ENCODE measurements at places on chromosomes 16 and 17. TPM values are rescaled to one million over a fixed set of nuclear protein-coding genes. Genes with fewer than 3 reads are reported as not detected.
A peak's percentile ranks its signal among the peaks of the same experiment; 100 is the strongest.

- no peak for ATAC-seq
Observed at GRCh38 chr16:11093572-11094074, 149.3 kb downstream of the CLEC16A start.

- no peak for ATAC-seq
Observed at GRCh38 chr16:85164838-85165516, 52.7 kb upstream of the CIBAR2 start.

GRCh38 chr17:42422412-42422957, 571 bp downstream of the CAVIN1 start:
- ATAC-seq: peak; percentile 70

DNA sequence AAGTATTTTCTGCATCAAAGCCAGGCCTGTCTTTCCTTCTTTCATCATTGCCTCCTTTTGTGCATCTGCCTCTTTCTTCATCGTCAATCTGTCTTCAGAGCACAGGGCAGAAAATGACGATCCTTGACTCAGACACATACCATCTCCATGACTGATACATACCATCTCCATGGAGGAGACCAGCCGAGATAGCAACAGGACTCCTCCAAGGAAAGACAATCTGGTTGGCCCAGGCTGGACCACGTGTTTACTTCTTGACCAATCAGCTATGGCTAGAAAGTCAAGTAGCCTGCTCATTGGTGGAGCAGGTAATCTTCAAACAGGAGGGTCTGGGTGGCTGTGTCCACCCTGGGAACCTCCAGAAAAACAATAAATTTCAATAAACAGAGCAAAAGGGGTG, 164.6 kb downstream of the CPPED1 start:
- ATAC-seq: no peak

- ATAC-seq: no peak
Observed at GRCh38 chr17:37859451-37859850, 64.8 kb upstream of the TBC1D3K start.

DNA sequence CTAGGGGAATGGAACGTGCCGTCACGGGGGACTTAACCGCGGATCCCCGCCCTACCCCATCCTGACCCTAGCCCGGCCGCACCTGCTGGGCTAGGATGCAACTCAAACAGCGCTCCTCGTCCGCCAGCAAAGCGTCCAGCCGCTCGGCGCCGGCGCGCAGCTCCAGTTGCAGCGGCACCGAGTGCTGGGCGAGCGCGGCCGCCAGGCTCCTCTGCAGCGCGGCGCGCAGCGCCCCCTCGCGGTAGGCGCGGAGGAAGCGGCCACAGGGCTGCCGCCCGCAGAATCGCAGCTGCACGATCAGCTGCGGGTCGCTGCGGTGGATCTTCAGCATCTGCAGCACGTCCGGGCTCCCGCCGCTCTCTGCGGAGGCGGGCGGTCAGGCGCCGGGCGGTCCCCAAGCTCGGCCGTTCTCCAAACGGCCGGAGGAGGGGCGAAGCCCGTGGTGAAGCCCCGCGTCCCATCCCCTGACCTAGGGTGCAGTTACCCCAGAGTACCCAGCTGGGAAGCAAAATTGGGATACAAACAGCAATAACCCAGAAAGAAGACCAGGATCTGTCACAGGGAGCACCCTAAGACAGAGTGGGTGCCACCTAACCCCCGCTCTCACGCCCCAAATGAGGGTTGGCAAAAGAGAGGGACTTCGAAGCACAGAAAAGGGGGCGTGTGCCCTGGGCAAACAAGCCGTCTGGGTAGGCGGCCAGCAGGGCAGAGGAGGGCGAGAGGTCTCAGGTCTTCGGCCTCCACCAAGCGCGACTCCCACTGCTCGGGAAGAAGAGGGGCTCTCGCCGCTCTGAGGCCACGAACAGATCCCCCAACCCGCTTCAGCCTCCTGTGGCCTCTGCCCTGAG, 4.2 kb downstream of the TRADD start:
- ATAC-seq: peak; percentile 35

DNA sequence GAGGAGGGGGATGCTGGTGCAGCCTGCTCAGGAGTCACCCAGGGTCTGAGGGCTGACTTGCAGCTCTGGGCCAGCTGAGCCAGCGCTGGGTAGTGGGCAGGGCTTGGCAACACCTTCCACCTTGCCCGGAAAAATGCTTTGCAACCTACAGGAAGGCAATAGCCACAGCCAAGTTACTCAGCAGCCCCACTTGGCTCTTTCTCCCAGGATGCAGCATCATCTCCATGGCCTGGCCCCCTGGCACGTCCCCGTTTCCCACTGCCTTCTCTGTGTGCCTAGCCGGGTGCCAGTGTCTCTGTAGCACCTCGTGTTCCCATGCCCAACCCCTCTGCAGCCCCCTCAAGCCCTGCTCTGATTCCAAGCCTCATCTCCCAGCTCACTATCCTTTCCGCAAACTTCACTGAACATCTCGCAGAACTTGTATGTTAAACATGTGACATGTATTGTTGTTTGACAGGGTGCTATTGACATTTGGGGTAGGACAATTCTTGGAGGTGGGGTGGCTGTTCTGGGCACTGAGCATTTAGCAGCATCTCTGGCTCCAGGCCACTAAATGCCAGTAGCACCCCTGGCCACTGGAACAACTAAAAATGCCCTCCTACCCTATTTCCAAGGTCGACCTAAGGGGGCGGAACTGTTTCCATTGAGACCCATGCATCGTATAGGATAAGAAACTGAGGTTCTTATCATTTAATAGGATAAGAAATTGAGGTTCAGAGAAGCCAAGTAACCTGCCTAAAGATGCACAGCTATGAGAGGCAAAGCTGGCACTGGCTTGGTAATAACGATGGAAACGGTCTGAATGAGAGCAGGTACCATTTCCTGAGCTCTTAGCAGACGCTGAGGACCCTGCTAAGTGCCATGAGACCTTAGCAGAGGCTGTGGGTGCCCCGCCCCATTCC, 12.2 kb downstream of the DEXI start:
- ATAC-seq: no peak

Gene ODAD4
- 0.63 TPM for total RNA-seq

Gene SLC5A11
- not detected for total RNA-seq

Gene NECAB2
- total RNA-seq: not detected

Gene PTX4
- total RNA-seq: not detected

Gene USP43
- 0.87 TPM for total RNA-seq

Gene CXCL16
- 2.7 TPM for total RNA-seq

Gene HEATR9
- total RNA-seq: not detected

Gene ARL17B
- total RNA-seq: 22.3 TPM

Gene NPIPA3
- 0.61 TPM for total RNA-seq

Gene NPW
- total RNA-seq: not detected
